ENCODE measurements at places on chromosomes 5 and 9.
A peak's percentile ranks its signal among the peaks of the same experiment; 100 is the strongest.

DNA sequence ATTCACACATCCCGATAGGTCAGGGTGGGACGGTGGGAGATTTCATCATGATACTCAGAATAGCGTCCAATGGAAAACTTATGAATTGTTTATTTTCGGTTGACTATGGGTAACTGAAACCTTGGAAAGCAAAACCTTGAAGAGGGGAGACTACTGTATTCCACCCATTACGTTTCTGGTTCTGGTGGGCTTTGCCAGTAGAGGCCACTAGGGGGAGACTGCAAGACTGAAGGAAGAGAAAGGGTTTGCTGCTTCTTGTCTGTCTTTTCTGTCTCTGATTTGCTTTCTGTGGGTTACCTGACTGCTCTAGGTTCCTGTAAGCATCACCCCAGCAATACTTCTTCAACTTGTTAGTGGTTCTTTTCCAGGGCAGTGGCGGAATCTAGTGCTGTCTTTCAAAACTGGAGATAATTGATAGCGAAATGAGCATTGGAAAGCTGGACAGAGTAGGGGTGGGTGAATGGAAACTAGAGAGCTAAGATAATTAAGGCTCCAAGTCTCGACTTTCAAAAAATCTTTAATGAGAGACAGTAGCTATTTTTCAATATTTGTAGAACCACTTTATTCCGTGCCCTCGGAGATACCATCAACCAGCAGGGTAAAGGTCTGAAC is 27.0 kb downstream of the GRIN3A start:
- DNase-seq = peak; percentile 29

GRCh38 chr5:40735609-40736008 is 20.2 kb downstream of the TTC33 start:
- DNase-seq = no peak

DNA sequence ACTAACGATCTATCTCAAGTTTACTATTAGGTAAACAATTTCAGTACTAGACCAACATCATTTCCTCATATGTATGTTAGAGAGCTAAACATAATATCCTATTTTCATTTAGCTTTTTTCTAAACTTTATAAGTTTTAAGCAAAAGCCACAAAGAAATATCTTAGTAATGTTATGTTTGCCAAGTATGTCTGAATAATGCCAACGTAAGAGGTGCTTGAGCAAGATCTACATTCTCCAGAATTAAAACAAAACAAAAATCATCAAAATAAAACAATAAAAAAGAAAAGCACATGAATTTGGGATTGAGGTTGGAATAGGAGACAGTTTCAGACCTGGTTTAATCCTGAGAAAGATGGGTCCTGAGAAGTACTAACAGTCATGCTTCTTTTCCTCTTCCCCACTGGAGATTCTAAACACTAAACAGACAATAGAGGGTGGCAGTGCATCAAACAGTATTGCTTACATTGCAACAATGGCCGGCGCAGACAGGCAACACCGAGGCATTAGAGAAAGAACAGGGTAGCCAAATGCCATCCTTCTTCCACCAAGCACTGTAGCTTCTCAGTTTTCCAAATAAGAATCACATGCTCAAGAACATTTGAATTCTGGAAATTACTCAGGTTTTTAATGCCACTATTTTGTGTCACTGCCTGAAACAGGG is 33.6 kb downstream of the CSNK1A1 start:
- no peak for DNase-seq

GRCh38 chr9:127721391-127721821 is 5.5 kb downstream of the TTC16 start:
- DNase-seq = no peak

DNA sequence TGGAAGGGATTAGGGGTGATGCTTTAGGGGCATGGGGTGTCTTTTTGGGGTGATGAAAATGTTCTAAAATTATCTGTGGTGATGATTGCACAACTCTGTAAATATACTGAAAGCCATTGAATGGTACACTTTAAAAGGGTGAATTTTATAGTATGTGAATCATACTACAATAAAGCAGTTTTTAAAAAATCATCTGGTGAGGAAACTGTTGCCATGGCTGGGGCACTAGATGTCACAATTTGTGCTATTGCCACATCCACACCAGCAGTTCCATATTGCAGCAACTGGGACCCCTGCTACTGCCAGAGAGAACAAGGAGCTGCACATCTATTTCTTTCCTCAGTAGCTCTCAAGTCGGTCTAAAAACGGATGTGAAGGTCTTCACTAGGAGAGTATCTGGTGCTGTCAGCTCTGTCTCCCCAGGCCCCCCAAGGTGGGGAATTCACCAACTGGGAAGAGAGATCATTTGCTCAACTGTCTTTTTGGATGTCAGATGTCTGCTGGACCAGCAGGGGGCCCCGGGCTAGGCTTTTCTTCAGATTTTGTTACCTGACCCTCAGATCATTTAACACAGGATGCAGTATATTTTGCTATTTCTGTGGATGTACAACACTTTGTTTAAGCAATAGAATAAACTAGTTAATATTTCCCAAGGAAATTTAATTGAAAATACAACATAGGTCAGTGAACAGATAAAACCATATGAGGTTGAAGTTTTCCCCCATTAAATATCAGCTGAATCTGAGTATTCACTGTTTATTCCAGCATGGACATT is 13.2 kb downstream of the CMYA5 start:
- DNase-seq = peak; percentile 5

All from CD8-positive, alpha-beta T cell (primary cell).